ENCODE measurements at places on chromosomes 3 and 15.

DNA sequence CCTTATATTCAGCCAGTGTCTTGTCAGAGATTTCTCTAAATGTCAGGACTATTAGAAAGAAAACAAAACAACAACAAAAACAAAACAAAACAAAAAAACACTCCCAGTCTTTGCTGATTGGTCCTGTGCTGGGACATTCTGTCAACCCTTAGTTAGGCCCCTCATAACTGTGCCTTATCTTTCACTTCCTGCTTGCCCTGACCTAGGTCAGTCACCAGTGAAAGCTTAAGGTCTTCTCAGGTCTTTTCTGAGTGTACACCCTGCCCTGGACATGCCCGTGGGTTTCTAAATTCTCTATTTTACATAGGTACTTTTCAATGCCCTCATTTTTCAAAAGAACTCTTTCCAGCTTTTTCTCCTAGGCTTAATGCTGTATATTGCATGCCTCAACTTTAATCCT, 454.1 kb downstream of the GRM7 start:
- DNase-seq = no peak

DNA sequence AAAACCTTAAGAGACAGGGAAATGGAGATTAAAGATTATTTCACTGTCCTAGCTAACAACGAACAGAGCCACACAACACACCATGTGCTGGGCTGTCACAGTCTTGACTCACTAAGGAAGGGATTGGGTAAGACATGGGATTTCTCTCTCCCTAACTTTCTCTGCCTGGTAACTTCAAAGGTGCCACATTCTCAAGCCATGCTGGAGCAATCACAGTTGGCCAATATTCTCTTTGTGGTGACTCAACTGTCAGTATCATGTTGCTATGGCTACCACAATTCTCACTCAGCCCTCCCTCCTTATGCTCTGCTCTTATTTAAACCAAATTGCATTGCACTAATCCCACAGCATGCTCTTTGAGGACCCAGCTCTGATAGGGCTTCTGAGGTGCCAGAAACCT, 74.0 kb downstream of the OXNAD1 start:
- no peak for DNase-seq

GRCh38 chr3:138297059-138297607, 32.5 kb downstream of the NME9 start:
- DNase-seq = no peak

DNA sequence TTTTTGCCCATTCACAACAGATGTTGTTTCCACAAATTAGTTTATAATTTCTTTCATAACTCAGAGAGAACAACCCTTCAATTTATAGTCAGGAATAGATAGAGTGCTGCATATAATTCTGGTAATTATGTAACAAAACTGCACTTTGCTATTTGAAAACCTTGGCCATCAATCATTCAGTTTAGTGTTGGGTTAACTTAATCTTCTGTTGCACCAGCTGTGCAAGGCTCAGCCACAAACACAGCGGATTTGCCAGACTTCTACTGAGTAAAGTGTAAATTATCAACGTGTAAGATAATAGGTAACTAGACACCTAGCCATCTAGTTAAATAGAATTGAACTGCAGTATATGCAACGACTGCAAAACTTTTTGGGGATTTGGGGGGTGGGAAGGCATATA, 1064.3 kb upstream of the EPHA6 start:
- DNase-seq = no peak

GRCh38 chr3:36774052-36774451, 9.7 kb upstream of the DCLK3 start:
- no peak for DNase-seq

Measured in CD8-positive, alpha-beta T cell (primary cell).